ENCODE measurements at places on chromosomes 11 and 22. TPM values are rescaled to one million over a fixed set of nuclear protein-coding genes. Genes with fewer than 3 reads are reported as not detected.

APOA5 gene
- total RNA-seq = not detected

DNA sequence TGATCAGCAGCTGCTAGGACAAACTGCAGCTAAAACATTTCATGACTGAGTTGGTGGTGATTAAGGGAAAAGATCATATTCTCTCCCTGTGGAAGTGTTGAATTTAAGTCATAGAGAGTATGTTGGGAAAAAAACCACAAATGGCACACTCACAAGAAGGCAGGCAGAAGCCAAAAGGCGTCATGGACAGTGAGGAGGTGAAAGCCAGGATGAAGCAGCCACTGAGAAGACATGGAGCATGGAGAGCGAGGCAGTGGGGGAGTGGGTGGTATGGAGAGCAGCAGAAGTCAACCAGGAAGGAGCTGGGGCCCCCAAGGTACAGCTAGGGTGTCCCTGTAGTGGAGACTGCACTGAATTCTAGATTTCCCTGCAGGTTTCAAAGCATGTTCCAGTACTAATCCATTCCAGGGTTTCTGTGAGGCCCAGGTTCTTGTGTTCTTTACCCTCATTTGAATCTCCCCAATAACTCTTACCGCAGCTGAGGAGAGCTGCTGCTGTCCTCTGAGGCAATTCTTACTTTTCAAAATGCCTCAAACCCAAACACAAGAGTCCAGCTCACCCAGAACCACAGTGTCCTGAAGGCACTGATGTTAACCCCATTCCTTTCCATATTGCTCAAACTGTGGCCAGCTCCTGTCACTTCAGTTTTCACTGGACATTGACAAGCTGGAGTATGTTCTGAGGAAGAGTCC lies 191.8 kb upstream of the E2F8 start:
- DNase-seq = peak; percentile 81

OR8G5 gene
- not detected for total RNA-seq

SYT13 gene
- not detected for total RNA-seq

GRCh38 chr22:37141971-37142370 lies 7.7 kb downstream of the IL2RB start:
- DNase-seq = no peak

GRCh38 chr11:133175103-133175502 lies 357.2 kb downstream of the OPCML start:
- DNase-seq = no peak

GRCh38 chr11:10893714-10894151 lies 35.9 kb upstream of the ZBED5 start:
- no peak for DNase-seq

DNA sequence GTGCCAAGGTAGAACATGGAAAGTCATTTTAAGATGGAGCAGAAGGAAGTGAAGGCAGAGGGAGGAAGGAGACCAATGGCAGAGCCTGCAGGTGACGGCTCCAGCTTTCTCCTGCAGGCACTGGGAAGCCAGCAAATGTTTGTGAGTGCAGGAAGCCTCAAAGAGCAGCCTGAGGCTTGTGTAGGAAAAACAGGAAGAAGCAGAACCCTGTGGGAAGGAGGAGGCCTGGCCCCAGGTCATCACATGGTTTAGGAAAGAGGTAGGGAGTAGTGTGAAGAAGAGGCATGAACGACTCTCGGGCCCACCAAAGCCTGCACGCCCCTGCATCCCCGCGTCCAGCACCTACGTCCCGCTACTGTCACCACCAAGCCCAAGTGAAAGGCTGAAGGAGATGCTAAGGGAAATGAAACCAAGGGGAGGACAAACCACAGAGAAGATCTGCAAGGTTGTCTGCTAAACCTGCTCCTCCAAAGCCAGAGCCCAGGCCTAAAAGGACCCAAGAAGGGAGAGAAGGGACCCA lies 151.5 kb downstream of the CHST1 start:
- DNase-seq = no peak

GRCh38 chr11:86969258-86969657 lies 14.1 kb upstream of the FZD4 start:
- DNase-seq = no peak

GRCh38 chr11:108718466-108718865 lies 53.6 kb downstream of the DDX10 start:
- no peak for DNase-seq

RAB36 gene
- 8.6 TPM for total RNA-seq

RIC3 gene
- total RNA-seq = 12.0 TPM

- DNase-seq = peak; percentile 17
Measured at GRCh38 chr11:64186492-64187165, 658 bp downstream of the STIP1 start.

OR52A1 gene
- not detected for total RNA-seq

CASP5 gene
- not detected for total RNA-seq

OR8J1 gene
- not detected for total RNA-seq

DNA sequence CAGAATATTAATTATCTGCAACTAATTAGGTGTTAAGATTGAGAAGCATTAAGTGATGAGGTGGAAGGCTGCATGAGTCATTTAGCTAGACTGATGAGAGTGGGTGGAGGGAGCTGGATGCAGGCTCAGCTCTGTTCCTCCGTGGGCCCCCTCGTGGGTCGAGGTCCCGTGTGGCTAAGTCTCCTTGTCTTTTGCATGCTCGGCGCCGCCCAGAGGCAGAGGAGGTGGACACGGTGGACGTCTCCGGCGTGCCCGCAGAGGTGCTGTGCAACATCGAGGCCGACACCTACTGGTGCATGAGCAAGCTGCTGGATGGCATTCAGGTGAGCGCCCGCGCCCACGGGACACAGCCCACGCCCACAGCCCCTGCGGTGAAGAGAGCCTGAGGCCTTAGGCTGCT lies 211.6 kb downstream of the TBC1D22A start:
- DNase-seq = no peak

GRCh38 chr11:59556115-59556916 lies 45.0 kb downstream of the OR4D9 start:
- peak; percentile 81 for DNase-seq

DNA sequence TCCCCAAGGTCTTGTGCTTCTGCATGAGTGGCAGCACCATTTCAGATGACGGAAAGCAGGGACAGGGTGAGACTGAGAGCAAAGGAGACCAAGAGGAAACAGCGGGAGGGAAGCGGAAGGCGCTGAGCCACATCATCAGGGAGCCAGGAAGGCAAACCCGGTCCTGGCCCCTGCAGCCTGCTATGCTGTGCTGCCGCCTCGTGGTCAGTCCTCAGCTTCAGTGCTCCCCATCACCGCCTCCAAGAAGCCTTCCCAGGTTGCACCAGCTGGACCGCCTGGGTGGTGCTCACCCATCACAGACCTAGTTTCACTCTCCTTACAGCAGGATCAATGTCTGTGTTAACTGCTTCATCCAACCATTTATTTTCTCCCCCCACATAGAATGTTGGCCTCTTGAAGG lies 73.0 kb upstream of the PHF21B start:
- no peak for DNase-seq

KRTAP5-2 gene
- not detected for total RNA-seq

SLC25A18 gene
- not detected for total RNA-seq

GRCh38 chr11:134282121-134283045 lies 6.2 kb downstream of the GLB1L3 start:
- no peak for DNase-seq

- no peak for DNase-seq
Measured at GRCh38 chr11:78346799-78347198, 70.8 kb downstream of the GAB2 start.

GAB4 gene
- not detected for total RNA-seq

- DNase-seq = no peak
Measured at GRCh38 chr11:19992998-19993397, 167.3 kb downstream of the DBX1 start.

- DNase-seq = peak; percentile 30
Measured at GRCh38 chr11:111696556-111696955, 69.6 kb downstream of the PPP2R1B start.

TSPAN32 gene
- not detected for total RNA-seq

GRCh38 chr11:109422870-109423465 lies 978 bp downstream of the C11orf87 start:
- DNase-seq = peak; percentile 20

- peak; percentile 84 for DNase-seq
Measured at GRCh38 chr11:122156940-122157382, 40.9 kb upstream of the BLID start.

UPK3A gene
- not detected for total RNA-seq

DNA sequence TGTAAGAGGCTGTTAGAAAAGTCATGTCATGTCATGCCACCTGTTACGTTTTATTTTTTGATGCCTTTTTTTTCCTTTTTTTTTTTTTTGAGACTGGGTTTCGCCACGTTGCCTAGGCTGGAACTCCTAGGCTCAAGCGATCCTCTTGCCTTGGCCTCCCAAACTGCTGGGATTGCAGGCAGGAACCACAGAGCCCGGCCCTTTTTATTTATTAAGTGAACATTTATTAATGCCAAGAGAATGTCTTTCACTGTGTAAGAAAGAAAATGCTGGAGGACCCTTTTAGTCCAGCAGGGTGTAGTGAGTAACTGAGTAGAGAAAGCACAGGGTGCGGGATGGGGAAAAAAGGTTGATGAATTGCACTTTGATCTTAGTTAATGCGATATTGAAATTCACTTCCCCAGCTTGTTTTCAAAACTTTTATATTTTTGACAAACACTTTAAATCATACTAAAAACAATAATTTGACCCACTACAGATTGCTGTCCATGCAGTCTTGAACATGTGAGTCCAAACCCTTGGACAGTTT lies 2.3 kb upstream of the XBP1 start:
- DNase-seq = no peak

ADAMTS15 gene
- total RNA-seq = 0.83 TPM

DNA sequence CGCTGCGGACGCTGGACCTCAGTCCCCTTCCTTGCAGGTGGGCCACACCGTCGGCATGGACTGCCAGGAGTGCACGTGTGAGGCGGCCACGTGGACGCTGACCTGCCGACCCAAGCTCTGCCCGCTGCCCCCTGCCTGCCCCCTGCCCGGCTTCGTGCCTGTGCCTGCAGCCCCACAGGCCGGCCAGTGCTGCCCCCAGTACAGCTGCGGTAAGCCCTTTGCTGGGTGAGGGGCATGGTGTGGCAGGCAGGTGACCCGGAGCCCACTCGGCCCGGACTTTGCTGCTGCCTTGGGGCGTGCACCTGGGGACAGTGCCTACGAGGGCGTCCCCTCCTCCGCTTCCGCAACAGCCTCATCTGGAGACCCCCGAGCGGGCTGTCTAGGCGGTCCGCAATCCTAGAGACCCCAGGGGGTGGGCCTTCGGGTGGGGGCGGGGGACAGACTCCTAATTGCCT lies 25.4 kb upstream of the MUC5B start:
- no peak for DNase-seq

SPTBN2 gene
- total RNA-seq = 24.8 TPM

IRAG1 gene
- 2.0 TPM for total RNA-seq

Data from mammary epithelial cell (primary cell).